ENCODE measurements at places on chromosomes 6 and 20.

GRCh38 chr6:89630488-89630887 is 8.1 kb downstream of the LYRM2 start:
- DNase-seq = no peak

DNA sequence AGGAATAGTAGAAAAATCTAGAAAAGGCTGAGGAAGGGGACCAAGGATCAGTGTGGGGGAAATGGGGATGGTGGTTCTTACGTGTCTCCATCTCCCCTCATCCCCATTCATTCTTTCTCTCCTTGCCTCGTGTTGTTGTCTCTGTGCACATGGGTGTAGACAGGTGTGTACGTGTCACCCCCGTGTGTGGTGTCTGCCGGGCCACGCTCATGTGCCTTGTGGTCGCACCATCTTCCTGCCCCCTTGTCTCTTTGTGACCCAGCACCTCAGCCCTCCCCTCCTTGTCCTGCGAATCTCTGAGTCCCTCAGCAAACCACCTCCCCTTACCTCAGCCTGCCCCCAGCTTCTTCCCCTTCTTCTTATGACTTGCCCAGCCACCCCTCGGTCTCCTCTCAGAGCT is 39.4 kb downstream of the FOXP4 start:
- DNase-seq = no peak

DNA sequence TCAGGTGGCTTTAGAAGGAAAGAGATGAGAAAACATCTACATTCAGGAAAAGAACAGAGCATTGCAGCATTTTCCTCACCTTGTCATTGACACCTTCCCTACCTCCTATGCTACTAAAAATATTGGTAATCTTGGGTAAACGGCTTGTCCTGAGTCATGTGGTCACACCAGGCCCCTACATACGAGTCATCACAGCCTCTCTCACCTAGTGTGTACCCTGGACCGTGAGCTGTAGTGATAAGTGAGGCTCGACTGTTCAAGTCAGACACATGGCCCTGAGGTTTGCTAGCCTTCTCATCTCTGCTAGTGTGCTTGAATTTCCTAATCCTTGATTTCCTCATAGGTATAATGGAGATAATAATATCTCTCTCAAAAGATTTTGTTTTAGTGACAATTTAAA is 29.6 kb upstream of the TMEM244 start:
- DNase-seq = no peak

- no peak for DNase-seq
Observed at GRCh38 chr20:61436667-61437279, 184.7 kb downstream of the CDH4 start.

- DNase-seq = no peak
Observed at GRCh38 chr6:157110607-157111006, 212.7 kb downstream of the TMEM242 start.

GRCh38 chr6:99270030-99270429 is 79.4 kb downstream of the FAXC start:
- DNase-seq = no peak

DNA sequence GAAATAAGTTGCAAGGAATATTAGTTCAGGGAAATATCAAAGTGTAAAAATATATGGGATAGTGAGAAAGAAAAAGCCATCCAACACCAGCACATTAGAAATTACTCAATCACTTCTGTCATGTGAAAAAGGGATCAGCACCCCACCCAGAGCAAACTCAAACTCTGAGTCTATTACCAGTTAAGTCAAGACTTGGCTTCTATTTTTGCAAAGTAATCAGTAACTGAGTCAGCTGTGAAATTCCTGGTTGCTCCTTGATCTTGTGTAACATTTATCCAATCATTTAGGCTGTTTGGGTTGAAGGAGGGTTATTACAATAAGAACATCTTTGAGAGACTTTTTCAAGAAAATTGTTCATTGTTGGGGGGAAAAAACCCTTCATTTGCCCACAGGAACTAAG is 51.2 kb downstream of the SLC22A23 start:
- no peak for DNase-seq

- no peak for DNase-seq
Observed at GRCh38 chr6:71044753-71045152, 87.9 kb upstream of the B3GAT2 start.

DNA sequence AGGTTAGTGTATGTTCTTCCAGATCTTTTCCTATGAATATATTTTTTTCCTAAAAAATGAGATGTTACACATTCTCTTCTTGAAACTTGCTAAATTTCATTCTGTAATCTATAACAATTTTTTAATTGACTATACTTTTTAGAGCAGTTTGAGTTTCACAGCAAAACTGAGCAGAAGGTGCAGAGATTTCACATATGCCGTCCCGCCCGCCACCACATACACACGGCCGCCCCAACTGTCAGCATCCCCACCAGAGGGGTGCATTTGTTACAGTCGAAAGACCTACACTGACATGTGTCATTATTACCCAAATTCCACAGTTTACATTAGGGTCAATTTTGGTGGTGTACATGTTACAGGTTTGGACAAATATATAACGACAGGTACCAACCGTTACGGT is 116.5 kb downstream of the IRF4 start:
- no peak for DNase-seq

- no peak for DNase-seq
Observed at GRCh38 chr20:39338469-39339376, 376.6 kb downstream of the DHX35 start.

DNA sequence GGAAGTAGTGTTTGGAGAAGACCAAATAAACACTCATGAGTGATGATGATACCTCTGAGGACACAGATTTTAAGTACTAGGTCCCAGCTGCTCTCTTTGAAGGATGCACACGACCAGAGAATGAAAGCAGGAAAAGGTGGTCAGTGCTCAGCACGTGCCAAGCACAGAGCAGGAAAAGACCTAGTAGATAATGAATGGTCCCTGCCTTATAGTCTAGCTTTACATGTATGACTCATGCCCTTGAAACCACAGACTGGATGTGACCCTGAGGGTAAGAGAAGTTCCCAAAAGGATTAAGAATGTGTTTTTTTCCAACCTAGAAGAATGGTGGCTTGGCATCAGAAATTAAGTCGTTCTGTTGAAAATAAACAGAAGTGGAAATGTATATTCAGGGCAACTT is 2.8 kb upstream of the MC3R start:
- no peak for DNase-seq

- DNase-seq = no peak
Observed at GRCh38 chr20:64105846-64106434, 1.4 kb downstream of the NPBWR2 start.

GRCh38 chr6:41705996-41706835 is 29.2 kb downstream of the TFEB start:
- no peak for DNase-seq

- DNase-seq = no peak
Observed at GRCh38 chr20:57474205-57474604, 50.7 kb downstream of the CTCFL start.

DNA sequence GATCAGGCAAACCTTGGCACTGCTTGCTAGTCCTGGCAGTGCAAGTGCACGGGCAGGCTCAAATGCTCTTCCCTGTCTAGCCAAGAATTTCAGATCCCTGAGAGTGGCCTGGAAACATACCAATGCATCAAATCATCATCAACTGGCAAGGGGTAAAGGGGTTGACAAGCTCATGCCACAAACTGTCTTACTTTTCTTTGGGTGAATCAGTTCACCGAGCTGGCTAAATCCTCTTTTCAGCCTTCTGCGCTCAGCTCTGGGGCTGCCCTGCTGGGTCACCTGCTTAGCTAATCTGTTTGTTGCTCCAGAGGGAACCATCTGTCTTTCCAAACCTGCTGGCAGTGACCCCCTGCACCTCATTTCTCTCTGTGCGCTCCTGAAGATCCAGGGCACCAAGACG is 59.5 kb downstream of the LYRM4 start:
- no peak for DNase-seq

DNA sequence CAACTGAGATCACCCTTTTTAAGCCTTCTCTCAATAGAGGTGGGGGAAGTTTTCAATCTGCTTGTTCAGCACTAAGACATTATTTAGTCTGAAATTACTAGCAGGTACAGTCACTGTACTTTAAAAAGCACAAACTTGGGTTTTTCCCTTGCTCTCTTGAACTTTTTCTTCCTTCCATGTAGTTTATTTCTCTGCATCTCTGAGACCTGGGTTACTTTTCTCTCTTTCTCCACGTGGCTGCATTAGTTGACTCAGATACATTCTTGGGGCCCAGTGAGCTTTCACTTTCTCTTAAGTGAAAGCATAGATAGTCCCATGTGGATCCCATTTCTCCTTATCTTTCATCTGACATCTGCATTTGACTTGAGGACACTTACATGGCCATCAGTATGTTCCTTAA is 433.9 kb upstream of the MAP3K7 start:
- no peak for DNase-seq

GRCh38 chr6:41190791-41191190 is 10.2 kb downstream of the TREML2 start:
- DNase-seq = no peak

DNA sequence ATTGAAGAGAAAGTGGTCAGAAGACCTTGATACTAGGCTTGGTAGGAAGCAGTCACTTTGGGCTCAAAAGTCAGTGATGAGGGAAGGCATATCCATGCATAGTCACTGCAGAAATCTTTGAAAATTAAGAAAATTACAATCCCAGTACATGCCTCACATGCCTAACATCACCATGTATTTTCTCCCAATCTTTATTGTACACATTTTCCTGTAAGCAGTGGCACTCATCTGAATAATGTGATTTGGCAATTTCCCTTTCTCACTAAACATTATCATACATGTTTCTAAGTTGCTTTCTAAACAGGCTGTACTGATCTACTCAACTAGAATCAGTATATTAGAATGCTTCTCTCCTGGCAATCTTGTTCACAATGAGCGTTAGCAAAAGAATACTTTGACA is 280.7 kb upstream of the SUPT3H start:
- no peak for DNase-seq

DNA sequence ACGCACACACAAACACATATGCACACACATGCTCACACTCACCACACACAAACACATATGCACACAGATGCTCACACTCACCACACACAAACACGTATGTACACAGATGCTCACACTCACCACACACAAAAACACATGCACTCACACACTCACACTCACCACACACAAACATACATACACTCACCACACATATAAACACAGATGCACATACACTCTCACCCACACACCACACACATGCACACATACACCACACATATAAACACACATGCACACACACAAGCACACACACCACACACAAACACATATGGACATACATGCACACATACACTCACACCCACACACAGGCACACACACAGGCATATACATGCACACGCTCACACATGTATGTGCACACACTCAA is 112.3 kb downstream of the ERMARD start:
- DNase-seq = no peak

GRCh38 chr6:36805917-36806316 is 33.3 kb downstream of the CPNE5 start:
- DNase-seq = no peak

DNA sequence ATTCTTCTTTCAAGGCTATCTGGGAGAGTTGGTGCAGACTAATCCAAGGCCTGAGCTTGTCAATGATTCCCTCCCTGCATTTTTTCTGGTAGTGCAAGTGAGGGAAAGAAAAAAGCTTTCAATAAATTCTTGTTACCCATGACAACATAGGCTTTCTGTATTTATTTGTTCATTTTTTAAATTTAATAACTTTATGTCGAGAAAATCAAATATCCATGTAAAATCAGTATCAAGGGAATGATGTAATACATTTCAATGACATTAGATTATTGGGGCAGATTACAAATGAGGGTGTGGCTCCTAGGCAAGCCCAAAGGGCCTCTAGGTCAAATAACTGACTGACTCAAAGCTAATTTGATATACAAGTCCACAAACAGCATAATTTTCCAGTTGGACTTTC is 104.0 kb downstream of the GJA1 start:
- no peak for DNase-seq

- DNase-seq = no peak
Observed at GRCh38 chr6:111782887-111783466, 90.3 kb downstream of the FYN start.

DNA sequence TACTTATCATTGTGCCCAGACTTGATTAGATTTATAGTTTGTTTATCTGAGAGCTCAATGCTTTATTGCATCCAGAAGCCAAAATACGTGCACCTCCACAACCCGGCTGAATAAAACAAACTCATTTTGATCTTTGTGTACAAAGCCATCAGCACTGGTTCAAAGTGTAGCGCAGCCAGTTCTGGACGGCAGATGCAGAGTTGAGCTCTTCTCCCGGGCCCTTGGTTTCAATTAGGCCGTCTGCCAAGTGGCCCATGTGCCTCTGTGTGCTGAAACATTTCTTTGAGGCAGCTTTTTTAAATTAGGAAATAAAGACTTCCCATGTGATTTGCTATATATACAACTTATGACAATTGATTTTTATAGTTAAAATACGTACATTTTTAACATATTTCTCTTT is 96.2 kb upstream of the RSPO3 start:
- no peak for DNase-seq

- DNase-seq = no peak
Observed at GRCh38 chr6:151240036-151240685, 394 bp downstream of the AKAP12 start.

DNA sequence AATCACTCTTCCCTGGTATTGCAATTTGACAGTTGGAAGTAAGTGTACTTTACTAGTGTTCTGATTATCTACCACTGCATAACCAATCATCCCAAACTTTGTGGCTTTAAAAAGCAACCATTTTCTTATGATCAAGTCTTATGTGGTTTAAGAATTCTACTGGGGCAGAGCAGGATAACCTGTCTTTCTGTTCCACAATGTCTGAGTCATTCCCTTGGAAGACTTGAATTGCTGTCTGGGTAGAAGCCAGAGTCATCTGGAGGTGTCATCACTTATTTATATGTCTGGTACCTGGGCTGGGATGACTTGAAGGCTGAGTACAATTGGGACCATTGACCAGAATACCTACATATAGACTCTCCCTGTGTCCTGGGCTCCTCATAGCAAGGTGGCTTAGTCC is 644.3 kb downstream of the HDGFL1 start:
- no peak for DNase-seq

DNA sequence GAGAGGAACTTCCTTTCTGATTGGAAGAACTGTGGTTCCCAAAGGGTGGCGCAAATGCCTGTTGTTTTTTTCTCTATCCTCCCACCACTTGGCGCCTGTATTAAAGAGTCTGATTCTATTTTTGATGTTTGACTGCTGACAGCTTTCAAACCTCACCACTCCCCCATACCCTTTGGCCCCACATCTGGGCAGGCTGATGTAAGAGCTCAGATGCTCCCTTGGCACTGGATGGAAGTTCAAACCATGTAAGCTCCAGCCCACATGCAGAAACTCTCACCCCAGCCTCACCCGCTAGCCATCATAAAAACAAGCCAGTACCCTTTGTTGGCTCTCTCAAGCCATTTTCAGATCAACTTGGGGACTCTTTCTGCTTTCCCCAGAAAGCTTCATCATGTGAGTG is 20.0 kb upstream of the TMEM14A start:
- DNase-seq = no peak

All from CMK (cell line).